ENCODE measurements at places on chromosomes 3 and 15.

DNA sequence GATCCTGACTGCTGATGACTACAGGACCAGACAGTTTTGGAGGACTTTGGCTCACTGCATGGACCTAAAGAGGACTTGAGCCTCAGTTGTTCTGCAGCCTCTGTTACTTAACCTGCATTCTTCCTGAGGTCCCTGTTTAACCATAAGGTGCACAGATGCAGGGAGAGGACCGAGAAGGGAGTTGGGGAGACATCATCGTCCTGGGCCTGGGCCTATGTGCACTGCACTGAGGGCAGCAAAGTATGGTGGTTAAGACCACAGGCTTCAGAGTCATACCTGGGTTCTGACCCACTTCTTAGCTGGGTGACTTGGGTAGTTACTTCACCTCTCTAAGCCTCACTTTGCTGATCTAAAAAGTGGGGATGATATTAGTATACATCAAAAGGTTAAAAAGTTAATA lies 21.9 kb downstream of the KY start:
- no peak for DNase-seq

- no peak for DNase-seq
Measured at GRCh38 chr3:152834191-152834775, 648 bp upstream of the P2RY1 start.

- no peak for DNase-seq
Measured at GRCh38 chr15:94412979-94413746, 181.8 kb downstream of the MCTP2 start.

DNA sequence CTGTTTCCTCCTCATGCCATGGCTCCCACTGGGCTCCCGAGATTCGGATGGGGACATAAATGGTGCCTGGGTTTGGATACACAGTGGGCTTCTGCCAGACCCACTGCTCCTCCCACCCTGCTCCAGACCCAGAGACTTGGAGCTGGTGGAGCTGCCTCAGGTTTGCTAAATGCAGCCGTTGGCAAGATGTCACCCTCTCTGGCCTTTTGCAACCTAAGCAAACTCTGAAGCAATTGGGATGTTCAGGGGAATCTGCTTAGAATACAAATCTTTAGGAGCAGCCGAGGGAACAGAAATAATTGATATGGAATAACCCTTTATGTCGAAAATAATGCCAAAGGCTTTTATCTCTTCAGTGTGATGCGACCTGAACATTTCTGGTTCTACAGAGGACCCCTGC lies 33.4 kb downstream of the PRICKLE2 start:
- DNase-seq, result no peak

DNA sequence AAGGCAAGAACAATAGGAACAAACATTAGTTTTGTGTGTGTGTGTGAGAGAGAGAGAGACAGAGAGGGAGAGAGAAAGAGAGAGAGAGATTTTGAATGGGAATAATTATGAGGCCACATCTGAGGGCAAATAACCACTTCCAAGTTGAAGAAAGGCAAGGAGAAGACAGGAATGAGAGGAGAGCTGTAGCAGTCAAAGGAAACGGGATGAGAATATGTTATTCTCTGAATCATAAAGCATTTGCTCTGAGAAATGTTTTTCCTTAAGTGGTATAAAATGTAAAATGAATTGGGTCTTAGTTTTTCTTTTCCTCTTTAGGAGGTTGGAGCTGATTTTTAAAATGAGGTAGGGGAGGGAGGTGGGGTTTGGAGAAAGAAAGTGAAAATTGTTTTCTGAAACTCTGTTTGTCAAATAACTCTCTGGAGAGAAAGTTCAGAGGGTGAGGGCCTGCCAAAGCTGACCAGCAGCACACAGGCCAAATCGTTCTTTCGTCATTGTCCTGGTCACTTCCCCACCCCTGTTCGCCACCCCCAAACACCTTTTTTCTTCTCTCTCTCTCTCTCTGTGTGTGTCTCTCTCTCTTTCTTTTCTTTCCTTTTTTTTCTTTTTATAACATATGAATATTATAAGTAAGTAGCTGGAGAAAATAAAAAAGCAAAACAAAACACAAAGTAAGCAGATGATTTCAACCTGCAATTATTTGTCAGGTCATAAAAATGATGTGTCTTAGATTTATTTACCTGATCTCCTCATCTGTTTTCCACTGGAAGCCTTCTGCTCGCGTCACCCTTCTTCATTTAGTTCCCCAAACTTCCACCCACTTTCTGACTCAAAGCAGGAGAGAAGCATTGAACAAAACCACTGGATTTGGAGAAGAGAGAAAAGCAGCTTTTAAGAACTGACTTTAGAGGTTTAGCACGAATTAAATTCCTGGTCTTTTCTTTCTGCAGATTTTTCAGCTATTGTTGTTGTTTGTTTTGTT lies 110.6 kb downstream of the LPP start:
- no peak for DNase-seq

- DNase-seq, result no peak
Measured at GRCh38 chr15:71290002-71290401, 174.7 kb downstream of the THSD4 start.

DNA sequence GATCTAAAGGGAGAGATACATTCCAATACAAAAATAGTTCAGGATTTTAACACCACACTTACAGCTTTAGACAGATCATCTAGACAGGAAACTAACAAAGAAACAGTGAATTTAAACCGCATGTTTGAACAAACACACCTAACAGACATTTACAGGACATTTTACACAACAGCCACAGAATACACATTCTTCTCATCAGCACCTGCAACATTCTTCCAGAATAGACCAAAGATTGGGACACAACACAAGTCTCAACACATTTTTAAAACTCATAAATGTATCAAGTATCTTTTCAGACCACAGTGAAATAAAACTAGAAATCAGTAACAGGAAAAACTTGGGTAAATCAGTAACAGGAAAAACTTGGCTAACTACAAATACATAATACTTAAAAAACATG lies 256.3 kb downstream of the MCTP2 start:
- no peak for DNase-seq

GRCh38 chr15:97077975-97078374 lies 747.5 kb downstream of the NR2F2 start:
- DNase-seq, result no peak

GRCh38 chr3:178097576-178097975 lies 438.7 kb upstream of the KCNMB2 start:
- DNase-seq, result no peak

DNA sequence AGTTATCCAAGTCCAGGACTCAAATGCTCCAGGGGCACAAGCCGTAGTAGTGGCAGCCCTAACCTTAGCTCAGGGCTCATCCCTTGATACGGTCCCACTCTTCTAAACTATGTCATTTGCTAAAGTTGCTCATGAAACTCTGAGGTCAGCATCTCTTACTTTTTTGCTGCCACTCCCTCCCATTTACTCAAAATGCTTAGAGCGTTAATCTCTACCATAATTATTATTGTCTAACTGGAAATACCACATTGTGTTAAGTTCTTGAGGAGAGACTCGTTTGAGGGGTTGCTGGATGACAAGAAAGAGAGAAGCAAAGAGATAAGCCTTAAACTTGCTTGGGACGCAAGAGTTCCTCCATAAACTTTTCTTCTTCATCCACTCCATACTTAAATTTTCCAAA lies 26.9 kb upstream of the TMOD3 start:
- no peak for DNase-seq

DNA sequence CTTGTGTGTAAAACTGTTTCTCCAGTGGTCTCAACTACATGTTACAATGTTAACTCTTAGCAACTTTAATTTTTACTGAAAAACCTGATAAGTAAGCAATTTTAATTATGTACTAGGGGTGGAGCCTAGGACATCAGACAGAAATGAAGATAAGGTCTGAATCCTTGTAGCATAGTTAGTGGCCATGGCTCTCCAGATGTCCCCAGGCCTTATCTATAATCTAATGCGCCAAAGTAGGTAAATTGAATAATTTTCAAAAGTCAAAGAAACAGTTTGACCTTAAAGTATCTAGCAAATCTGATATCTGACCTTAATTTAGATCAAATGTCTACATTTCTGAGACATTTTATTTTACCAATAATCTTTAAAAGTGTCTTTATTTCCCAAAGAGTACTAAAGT lies 8.2 kb downstream of the MAGEF1 start:
- no peak for DNase-seq

GRCh38 chr15:79105141-79105540 lies 14.6 kb upstream of the RASGRF1 start:
- DNase-seq, result no peak

GRCh38 chr3:115401851-115402501 lies 221.3 kb upstream of the GAP43 start:
- DNase-seq, result no peak

DNA sequence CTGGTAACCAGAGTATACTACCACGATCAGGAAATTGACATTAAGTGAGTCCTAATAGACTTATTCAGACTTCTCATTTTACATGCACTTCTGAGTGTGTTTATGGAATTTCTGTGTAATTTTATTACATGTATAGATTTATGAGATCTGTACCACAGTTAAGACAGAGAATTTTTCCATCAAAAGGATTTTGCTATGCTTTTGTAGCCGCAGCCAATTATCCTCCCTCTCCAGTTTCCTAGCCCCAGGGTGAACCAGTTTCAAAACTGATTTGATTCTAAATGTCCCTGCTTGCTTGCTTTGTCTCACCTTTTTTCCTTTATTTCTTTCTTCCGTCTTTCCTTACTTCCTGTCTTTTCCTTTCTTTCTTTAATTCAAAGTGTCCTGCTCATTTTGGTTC lies 661.2 kb upstream of the BCHE start:
- no peak for DNase-seq

DNA sequence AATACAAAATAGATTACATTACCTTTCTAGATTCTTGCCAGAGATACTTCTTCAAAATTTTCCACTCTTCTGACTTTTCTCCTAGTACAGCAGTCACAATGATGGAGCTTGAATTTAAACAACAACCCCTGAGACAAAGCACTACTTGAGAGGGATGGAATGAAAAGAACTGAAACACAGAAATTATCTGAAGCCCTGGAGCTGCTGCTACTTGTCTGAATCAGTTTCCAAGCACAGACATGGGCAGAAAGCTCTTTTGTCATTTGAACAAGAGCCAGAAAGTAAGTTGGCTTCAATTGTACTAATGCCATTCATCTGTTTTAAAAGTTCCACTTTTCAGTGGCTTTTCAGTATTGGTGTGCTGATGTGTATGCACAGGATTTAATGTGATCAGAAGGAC lies 718.5 kb upstream of the ARPP21 start:
- no peak for DNase-seq

- no peak for DNase-seq
Measured at GRCh38 chr15:39510001-39510701, 70.7 kb upstream of the THBS1 start.

GRCh38 chr3:8734137-8734878 lies 706 bp downstream of the CAV3 start:
- no peak for DNase-seq

GRCh38 chr3:45516829-45517228 lies 77.7 kb upstream of the LIMD1 start:
- no peak for DNase-seq

- no peak for DNase-seq
Measured at GRCh38 chr15:65938604-65939003, 69.3 kb downstream of the RAB11A start.

DNA sequence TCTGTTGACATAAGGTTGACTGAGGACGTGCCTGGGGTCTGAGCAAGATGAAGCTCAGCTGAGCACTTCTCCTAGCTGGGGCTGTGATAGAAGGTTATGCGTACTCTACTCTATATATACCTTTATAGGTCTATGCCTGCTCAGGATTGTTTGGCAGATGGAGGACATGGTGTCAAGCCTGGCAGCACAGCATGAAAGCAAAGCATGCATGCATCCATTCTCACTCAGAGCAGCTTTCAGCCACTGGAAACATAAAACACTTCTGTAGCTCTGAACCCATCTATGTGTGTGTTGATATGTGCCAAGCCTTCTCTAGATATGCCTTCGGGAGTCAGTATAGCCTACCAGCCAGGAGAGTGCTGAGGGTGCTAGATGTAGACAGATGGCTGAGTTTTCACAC lies 142.3 kb upstream of the NUDT16 start:
- no peak for DNase-seq

DNA sequence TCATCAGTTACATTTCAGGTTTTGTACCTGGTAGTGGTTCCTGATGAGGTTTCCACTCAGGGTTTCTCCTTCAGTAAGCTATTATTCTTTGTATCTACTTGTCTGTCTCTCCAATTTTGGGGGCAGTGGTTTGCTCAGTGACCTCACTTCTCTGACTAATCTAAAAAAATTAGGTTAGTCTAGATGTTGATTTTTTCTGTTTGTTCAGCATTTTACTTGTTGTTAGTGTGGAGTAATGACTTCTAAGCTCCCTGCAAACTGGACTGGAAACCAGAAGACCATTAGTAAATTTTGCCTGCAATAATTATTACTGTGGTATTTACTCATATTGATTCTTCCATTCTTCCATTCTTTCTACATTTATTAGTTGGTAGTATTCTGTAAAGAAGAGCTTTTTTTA lies 139.4 kb downstream of the SPATA16 start:
- DNase-seq, result no peak
